K562 (cell line): ENCODE measurements at places on chromosomes 6 and 20. TPM values are rescaled to one million over a fixed set of nuclear protein-coding genes. Genes with fewer than 3 reads are reported as not detected.

- no peak for DNase-seq
These were observed 8.7 kb downstream of the NUDT3 start for GRCh38 chr6:34383656-34384320.

Gene RAMACL
- total RNA-seq = 0.11 TPM in 1 of 2 replicates, not detected in the other

- DNase-seq = no peak
These were observed 168.2 kb upstream of the PROKR2 start for GRCh38 chr20:5484926-5485325.

Gene PLG
- total RNA-seq = 0.64 and 0.69 TPM in 2 replicates

Gene C6orf15
- not detected in 2 replicates for total RNA-seq

DNA sequence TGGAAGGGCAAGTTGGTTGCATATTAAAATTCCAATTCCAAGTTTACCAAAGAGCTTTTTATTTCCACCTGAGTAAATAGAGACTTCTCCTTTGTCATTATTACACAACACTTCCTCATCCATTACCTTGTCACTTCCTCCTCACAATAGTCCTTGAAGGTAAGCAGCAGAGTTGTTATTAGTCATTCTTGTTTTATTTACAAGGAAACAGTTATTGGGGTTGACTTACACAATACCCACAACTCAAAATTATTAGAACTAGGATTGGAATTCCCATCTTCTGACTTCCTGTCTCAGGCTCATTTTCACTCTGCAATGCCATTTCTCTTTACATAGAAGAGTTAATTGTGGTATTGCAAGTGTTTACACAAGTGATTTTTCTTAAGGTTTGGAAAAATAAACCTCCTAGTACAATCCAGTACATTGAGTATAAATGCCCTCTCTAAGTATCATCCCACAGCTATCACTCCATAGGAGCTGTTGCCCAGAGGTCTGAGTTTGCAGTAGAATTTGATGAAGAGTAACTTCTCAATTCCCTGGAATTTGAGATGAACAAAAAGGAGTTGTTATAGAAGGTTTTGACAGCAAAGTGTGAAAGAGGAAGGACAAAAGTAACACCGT is 28.9 kb upstream of the MTRF1L start:
- no peak for DNase-seq

Gene PRDM13
- not detected in 2 replicates for total RNA-seq

DNA sequence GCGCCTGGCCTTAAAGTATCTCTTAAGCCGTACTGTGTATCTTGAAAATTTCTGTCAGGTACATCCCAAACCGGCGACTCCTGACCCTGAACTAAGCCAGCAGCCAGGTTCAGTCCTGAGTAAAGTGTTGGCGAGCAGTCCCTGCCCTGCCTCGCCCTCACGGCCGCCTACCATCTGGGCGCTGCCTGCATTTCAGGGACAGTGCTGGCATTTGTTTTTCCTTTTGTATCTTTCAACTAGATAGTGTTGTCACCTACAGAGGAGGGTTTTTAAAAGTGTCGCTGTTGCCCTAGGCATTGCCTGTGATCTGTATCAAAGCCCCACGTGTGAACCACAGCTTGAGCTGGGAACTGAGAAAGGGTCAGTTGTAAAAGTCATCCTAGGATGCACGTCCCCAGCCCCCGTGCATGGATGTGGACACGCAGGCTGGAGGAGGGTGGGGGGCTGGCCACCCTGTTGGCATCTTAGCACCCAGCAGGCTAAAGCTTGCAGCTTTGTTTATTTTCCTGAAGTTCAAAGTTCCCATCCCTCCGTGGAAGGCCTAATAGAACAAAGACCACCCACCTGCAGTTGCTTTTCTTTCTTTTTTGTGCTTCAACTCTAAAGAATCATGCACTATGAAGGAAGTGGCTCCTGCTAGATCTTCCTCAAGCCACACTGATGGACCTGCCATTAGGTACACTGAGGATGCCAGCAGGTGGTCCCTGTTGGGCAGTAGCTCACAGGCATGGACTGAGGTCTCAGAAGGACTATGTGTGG is 136.8 kb downstream of the ZDHHC14 start:
- DNase-seq = no peak

DNA sequence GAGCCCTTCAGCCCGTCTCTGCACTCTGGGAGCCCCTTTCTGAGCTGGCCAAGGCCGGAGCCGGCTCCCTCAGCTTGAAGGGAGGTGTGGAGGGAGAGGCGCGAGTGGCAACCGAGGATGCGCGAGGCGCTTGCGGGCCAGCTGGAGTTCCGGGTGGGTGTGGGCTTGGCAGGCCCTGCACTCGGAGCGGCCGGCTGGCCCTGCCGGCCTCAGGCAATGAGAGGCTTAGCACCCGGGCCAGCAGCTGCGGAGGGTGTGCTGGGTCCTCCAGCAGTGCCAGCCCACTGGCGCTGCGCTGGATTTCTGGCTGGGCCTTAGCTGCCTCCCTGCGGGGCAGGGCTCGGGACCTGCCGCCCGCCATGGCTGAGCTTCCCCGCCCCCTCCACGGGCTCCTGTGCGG is 49.8 kb downstream of the GMPR start:
- DNase-seq = no peak

DNA sequence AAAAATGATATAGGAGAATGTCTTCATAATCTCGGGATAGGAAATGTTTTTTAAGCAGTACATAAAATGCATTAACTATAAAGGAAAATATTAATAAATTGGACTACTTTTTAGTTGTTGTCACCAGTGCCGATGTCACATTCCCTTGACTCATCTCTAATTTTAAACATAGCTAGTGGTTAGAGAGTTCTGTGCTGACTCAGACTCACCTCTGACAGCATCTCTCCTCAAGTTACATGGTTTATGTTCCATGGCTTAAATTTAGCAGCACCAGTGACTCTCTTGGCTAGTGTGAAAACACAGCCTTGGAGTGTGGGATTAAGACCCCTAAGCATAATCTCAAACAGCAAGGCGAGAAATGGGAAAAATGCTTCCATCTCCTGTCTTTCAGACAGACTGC is 311.8 kb upstream of the MMS22L start:
- DNase-seq = no peak

DNA sequence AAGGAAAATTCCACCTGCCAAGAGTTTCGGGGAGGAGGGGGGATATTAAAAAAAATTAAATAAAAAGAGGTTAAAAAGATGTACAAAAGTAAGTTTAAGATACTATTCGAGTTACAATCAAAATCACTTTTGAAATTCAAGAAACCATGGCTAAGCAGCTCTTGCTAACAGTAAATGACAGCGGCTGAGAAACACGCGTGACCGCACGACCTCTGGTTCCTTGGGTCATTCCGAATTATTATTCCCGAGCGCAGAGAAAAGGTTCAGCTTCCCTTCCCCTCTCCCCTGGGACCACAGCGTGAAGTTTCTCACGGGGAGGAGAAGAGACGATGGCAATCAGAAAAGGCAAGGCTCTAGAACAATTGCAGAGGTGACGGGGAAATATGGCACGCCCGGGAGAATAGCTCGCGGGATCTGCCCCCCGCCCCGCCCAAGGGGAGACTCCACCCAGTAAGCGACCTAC is 496 bp downstream of the TMEM242 start:
- no peak for DNase-seq

Gene BMP6
- 0.07 and 0.13 TPM in 2 replicates for total RNA-seq

Gene LST1
- 1.7 and 1.9 TPM in 2 replicates for total RNA-seq

DNA sequence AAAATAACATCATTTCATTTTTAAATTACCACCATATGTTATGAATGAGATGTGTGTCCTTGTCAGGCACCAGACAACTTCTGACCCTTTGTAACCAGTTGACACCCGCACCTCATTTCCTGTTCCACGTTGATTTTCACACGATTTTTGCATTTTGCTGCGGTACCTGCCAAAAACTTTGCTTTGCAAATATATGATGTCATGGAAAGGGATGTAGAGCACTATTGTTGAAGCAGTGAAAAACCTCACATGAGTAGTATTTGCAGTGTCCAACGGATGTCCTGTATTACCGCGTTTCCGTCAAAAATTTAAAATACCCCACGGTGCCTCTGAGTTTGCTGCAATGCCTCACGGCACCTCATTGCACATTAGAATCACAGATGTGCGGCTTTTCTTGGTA is 115.6 kb downstream of the MTHFD1L start:
- DNase-seq = no peak

- DNase-seq = no peak
These were observed 47.2 kb downstream of the GMPR start for GRCh38 chr6:16285467-16286150.

Gene MED20
- total RNA-seq = 46.0 and 46.5 TPM in 2 replicates

DNA sequence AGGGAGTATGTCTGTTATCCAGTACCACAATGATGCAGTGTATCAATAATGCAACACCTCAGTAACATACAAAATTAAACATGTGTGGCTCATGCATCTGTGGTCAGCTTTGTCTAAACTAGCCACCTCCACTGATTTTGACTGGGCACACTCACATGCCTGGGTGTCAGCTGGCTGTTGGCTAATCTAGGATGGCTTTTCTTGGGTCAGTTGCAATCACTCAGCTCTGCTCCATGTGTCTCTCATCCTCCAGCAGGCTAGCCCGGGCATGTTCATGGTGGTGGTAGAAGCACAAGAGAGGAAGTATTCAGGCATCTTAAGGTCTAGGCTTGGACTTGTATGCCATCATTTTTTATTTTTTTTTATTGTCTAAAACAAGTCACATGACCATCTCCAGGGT is 59.3 kb upstream of the JAG1 start:
- DNase-seq = no peak

GRCh38 chr6:110296241-110297025 is 61.7 kb downstream of the METTL24 start:
- DNase-seq = no peak

- no peak for DNase-seq
These were observed 23.2 kb downstream of the AFDN start for GRCh38 chr6:167849846-167850459.

Gene CCN5
- total RNA-seq = not detected in 2 replicates

DNA sequence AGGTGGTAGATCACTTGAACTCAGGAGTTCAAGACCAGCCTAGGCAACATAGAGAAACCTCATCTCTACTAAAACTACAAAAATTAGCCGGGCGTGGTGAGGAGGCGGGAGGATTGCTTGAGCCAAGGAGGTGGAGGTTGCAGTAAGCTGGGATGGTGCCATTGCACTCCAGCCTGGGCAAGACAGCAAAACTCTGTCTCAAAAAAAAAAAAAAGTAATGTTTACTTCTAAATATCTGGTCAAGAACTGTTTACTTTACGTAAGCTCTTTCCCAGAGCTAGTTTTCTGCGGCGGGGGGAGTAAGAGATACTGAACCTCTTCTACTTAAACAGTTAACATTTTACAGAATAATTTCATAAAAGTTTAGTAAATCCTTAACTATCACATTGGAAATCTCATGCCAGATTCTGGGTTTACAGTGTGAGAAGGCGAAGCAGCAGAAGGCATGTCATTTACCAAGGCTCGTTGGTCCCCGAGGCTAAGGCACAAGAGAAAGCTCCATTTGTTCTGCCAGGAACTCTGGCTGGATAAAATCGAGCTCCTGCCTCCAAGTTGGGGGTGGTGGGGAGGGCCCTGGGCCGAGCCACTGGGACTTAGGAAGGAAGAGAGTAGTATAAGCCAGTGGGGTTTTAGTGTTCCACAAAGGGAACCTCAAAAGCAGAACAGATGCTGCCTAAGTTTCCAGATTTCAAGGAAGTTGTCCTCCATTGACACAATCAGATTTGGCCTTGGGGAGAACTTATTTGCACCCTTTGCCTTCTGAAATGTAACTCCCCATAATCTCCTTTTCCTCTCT is 41.7 kb downstream of the ARFGEF2 start:
- DNase-seq = no peak

DNA sequence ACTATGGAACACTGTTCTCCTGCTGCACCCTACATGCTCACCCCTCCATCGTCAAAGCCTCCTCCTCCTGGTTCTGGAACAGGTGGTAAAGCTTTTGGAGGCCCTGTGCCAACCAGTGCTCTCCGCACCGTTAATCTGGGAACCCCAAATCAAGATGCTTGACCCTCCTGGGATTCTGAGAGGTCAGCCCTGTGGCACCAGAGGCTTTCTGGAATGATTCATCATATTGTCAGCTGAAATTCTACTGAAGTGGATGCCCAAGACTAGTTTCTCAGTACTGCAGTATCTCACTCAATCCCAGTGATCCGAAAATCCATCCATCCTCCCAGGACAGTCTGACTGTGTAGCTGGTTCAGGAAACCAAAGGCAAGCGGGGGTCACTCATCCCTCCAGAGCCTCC is 92.7 kb downstream of the TRERF1 start:
- no peak for DNase-seq

Gene HTR1E
- not detected in 2 replicates for total RNA-seq

DNA sequence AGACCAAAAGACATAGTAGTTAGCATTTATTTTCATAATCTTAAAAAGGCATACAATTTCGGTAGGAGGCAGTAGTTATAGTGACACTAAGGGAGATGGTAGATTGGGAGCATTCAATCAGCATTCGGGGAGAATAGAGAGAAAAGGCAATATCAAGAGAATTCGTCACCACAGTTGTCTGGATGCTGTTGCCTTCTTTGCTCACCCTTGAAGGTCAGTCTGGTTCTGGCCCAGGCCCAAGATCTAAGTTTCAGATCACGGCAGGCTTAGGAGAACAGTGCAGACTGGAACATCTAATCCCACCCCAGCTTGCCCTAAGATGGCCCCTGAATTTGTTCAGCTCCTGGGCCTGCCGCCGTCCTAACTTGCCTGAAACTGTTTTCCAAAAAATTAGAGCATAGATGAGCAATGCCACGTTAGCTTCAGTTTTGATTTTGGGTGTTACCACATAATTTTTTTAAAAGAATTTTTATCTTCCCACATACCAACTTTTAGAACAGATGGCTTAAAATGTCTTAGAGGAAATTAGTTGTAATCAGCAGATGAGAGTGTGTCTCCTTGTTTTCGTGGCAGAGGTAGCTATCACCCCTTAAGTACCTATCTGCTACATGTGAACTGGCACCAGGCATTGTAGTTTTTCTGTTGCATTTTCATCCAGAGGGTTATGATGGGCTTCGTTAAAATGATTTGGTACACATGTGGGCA is 8.3 kb upstream of the CEP85L start:
- no peak for DNase-seq

Gene ZNF165
- 1.1 and 1.2 TPM in 2 replicates for total RNA-seq

DNA sequence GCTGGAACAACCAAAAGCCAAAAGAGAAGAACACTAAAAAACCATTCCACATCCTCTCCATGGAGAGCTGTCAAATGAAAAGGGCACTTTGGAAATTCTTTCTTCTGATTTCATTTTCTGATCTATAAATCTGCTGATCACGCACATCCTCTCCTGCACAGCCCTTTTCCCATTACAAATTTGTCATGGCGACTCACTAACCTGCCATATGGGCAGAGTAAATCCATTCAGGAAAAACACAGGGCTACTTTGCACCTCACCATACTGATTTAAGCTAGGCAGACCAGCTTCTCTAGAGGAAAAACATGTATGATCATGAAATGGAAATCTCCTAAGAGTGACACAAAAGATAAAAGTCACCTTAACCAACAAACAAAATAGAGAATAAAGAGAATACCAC is 26.0 kb downstream of the TOMM6 start:
- no peak for DNase-seq

Gene TMEM244
- not detected in 2 replicates for total RNA-seq

Gene WFDC5
- total RNA-seq = not detected in 2 replicates
